Esophagus (tissue), 2 donors: ENCODE measurements at places on chromosomes 2 and 18. TPM values are rescaled to one million over a fixed set of nuclear protein-coding genes. Genes with fewer than 3 reads are reported as not detected.

Gene SCN3A
- polyA plus RNA-seq: 0.06 TPM

Gene DDX18
- 13.7 TPM for polyA plus RNA-seq

Gene DPP10
- polyA plus RNA-seq: 0.02 TPM

Gene CCDC138
- polyA plus RNA-seq: 2.8 TPM

Gene TMEM185B
- polyA plus RNA-seq: 8.8 TPM
